ENCODE measurements at places on chromosomes 2 and 18. TPM values are rescaled to one million over a fixed set of nuclear protein-coding genes. Genes with fewer than 3 reads are reported as not detected.

DNA sequence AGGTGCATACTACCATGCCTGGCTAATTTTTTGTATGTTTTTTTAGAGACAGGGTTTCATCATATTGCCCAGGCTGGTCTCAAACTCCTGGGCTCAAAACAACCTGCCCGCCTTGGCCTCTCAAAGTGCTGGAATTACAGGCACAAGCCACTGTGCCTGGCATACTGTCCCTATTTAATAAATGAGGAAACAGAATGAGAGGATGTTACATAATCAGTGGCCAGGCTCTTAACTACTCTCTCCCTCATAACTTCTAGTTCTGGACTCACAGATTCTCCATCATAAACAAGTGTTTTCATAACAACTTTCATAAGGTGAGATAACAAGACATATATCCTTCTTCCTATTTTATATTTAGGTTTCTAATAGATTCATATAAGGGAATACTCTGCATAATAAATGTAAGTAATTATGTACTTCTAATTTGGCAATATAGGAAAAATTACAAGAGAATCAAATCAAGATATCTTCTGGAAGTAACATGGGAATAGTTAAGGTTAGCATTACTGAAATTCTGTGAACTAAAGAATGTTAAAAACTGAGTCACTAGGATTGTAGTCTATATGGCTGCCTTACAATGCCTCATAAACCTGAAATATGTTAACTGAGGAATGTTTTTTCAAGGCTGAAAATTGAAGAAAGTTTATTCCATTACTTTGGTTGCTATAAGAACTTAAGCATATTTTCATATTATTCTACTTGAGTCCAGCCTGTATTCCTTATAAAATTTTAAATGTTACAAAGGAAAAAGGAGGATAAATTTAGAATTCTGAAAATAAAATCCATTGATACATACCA, 71.3 kb downstream of the SLC25A12 start:
- peaks cover 46% of the 10 kb centered on the region for H3K36me3 ChIP-seq
- DNase-seq: no peak
- H3K27ac ChIP-seq: no peak overlapping the region
- H3K4me1 ChIP-seq: no peaks in the 10 kb centered on the region
- H3K27me3 ChIP-seq: no peaks in the 10 kb centered on the region
- no peak overlapping the region for H3K4me3 ChIP-seq

- H3K4me3 ChIP-seq: no peak overlapping the region
- H3K4me1 ChIP-seq: peaks cover 53% of the 10 kb centered on the region
- H3K27me3 ChIP-seq: no peaks in the 10 kb centered on the region
- H3K27ac ChIP-seq: peak overlapping the region; percentile 18
- H3K36me3 ChIP-seq: no peaks in the 10 kb centered on the region
Observed at GRCh38 chr2:74576211-74576862, 21.8 kb downstream of the DOK1 start.

DNA sequence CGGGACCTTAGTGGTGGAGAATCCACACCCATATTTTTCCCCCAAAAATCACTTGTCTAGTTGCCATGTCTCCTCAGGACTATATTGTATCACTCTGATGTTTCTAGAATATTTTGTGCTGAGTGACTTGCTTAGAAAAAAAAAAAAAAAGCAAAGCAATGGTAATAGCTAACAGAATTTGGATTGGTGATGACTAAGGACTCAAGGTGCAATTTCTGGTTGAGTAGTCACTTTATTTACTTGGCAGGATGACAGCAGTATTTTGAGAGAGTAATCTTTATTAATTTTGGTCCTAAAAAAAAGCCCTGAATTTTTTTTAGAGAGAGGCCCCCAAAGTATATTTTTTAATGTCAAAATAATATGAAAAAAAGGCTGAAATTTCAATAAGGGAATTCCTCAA, 32.8 kb upstream of the MYO3B start:
- H3K36me3 ChIP-seq: no peaks in the 10 kb centered on the region
- no peak for DNase-seq
- H3K4me3 ChIP-seq: no peak overlapping the region
- H3K27ac ChIP-seq: no peak overlapping the region
- no peaks in the 10 kb centered on the region for H3K27me3 ChIP-seq

DNA sequence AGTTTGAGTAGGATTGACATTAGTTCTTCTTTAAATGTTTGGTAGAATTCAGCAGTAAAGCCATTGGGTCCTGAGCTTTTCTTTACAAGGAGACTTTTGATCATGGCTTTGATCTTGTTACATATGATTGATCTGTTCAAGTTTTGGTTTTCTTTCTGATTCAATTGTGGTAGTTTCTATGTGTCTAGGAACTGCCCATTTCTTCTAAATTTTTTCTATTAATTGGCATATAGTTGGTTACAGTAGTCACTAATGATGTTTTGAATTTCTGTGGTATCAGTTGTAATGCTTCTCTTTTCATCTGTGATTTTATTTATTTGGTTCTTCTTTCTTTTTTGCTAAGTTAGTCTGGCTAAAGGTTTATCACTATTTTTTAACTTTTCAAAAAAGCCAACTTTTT, 73.3 kb upstream of the DLGAP1 start:
- H3K27ac ChIP-seq: no peak overlapping the region
- H3K4me1 ChIP-seq: no peaks in the 10 kb centered on the region
- DNase-seq: no peak

GRCh38 chr18:45334191-45334590, 281.1 kb upstream of the SLC14A2 start:
- H3K27ac ChIP-seq: no peak overlapping the region
- no peaks in the 10 kb centered on the region for H3K36me3 ChIP-seq
- no peaks in the 10 kb centered on the region for H3K27me3 ChIP-seq
- no peak overlapping the region for H3K4me3 ChIP-seq

- peaks cover 36% of the 10 kb centered on the region for H3K4me1 ChIP-seq
- peak overlapping the region; percentile 92 for H3K27ac ChIP-seq
- H3K36me3 ChIP-seq: no peaks in the 10 kb centered on the region
- peak; percentile 91 for DNase-seq
Observed at GRCh38 chr2:96760986-96761832, 507 bp downstream of the CNNM4 start.

Gene SGPP2
- 0.67 TPM for polyA plus RNA-seq

DNA sequence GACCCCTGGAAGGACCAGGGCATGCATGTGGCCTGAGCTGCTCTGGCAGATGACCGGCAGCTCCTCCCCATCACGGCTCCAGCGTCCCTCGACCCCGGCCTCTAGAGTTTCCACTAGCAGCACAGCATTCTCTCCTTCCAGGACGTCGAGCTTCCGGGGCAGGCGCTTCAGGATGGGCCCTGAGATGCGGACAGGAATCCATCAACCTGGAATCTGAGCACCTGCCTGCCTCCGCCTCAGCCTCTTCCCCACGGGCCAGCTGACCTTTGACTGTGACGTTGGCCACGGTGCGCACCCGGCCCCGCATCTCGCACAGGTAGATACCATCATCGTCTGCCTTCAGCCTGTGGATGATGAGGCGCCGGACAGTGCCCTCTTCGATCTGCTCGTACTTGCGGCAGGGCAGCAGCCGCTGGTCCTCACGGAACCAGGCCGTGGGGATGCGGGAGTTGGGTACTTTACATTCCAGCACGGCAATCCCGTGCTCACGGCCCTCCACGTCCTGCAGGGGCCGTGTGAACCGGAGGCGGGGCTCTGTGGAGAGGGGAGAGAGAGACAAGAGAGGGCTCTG, 3.5 kb downstream of the OBSL1 start:
- H3K36me3 ChIP-seq: no peaks in the 10 kb centered on the region
- no peak overlapping the region for H3K4me3 ChIP-seq
- peaks cover 21% of the 10 kb centered on the region for H3K4me1 ChIP-seq
- H3K27me3 ChIP-seq: peaks cover 29% of the 10 kb centered on the region
- DNase-seq: no peak

Gene PLA2R1
- polyA plus RNA-seq: 1.3 TPM

- no peak overlapping the region for H3K4me3 ChIP-seq
- no peaks in the 10 kb centered on the region for H3K36me3 ChIP-seq
- H3K27ac ChIP-seq: no peak overlapping the region
- no peaks in the 10 kb centered on the region for H3K27me3 ChIP-seq
- H3K4me1 ChIP-seq: peaks cover 24% of the 10 kb centered on the region
Observed at GRCh38 chr2:53740170-53740569, 27.4 kb upstream of the CHAC2 start.

DNA sequence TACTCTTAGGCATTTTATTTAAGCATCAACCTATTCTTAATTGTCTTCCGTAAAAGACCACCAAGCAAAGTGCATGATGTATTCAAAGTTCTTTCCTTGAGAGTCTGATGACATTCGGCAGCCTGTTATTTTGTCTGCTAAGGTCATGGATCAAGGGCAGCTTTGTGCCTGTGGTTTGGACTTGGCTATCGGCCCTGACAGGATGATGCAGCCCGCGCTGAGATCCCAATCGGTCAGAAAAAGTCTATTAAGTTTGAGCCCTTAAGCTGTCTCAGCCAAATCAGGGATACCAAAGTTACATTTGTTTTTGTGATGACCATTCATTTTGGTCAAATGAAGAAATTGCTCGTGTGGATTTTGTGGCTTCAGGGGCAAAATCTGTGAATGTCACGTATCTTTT, 718.9 kb upstream of the FANCL start:
- H3K36me3 ChIP-seq: no peaks in the 10 kb centered on the region
- no peak overlapping the region for H3K4me3 ChIP-seq
- no peak for DNase-seq
- H3K27me3 ChIP-seq: no peaks in the 10 kb centered on the region

GRCh38 chr18:42459873-42460272, 504.8 kb downstream of the PIK3C3 start:
- H3K27ac ChIP-seq: no peak overlapping the region
- H3K36me3 ChIP-seq: no peaks in the 10 kb centered on the region
- no peak for DNase-seq
- no peak overlapping the region for H3K4me3 ChIP-seq
- H3K27me3 ChIP-seq: no peaks in the 10 kb centered on the region

DNA sequence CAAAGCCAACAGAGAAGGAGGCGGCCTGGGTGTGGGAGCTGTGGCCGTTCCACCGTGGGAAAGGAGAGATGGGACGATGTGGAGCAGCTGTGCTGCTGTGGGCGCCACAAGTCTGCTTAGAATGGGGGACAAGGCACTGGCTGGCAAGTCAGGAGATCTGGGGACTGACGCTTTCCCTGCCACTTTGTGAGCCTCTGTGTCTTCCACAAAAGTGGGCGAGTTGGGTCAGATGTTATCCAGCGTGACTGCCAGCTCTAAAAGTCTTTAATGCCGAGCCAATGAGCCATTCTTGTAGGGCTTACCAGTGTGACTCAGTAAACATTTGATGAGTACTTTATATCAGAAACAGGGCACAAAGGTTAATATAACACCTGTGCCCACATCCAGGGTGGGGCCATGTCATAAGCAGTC, 113.6 kb upstream of the MGAT5 start:
- H3K4me1 ChIP-seq: peaks cover 70% of the 10 kb centered on the region
- DNase-seq: no peak
- H3K27me3 ChIP-seq: no peaks in the 10 kb centered on the region
- H3K4me3 ChIP-seq: no peak overlapping the region

Gene SLC9A4
- polyA plus RNA-seq: not detected

DNA sequence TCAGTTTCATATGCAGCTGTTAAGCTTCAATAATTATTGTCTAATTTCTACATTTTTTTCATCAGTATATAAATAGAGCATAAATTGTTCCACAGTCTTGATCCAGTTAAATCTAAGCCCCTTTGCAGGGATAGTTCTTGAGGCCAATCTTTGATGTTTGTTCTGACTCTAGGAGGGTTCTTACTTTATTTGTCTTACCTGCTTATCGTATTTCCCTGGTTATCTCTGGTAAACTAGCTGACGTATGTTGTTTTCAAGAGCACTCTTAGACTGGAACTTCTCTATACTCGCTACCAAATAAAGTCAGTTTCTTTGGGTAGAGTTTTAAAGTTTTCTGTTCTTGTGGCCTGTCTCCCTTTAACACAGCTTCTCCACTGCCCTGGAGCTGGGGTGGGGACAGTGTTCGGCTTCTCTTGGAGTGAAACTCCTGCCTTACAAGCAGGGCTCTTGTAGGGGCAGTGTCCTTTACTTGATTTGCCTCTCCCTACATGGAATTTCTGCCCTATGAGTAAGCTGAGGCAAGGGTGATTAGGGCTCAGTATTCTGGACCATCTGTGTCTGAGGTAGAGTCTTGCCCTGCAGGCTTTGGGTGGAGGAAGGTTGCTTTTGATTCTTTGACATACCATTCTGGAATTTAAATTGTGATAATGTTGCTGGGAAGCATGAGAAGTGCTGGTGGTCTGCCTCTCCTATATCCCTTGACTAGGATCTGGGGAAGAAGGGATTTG, 90.3 kb downstream of the PTPN4 start:
- peaks cover 13% of the 10 kb centered on the region for H3K36me3 ChIP-seq
- no peaks in the 10 kb centered on the region for H3K27me3 ChIP-seq
- DNase-seq: no peak

- H3K4me1 ChIP-seq: peaks cover 37% of the 10 kb centered on the region
- no peak for DNase-seq
- no peaks in the 10 kb centered on the region for H3K36me3 ChIP-seq
- no peaks in the 10 kb centered on the region for H3K27me3 ChIP-seq
- H3K4me3 ChIP-seq: no peak overlapping the region
Observed at GRCh38 chr2:157899125-157899839, 23.2 kb upstream of the ACVR1 start.

DNA sequence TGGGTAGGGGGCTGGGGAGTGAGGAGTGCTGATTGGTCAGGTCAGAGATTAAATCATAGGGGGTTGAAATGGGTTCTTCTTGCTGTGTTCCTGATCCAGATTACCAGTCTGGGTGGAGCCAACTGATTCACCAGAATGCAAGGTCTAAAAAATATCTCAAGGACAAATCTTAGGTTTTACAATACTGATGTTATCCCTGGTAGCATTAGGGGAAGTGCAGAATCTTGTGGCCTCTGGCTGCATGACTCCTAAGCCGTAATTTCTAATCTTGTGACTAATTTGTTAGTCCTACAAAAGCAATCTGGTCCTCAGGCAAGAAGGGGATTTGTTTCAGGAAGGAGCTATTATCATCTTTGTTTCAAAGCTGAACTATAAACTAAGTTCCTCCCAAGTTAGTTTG, 289.2 kb upstream of the KYNU start:
- H3K4me3 ChIP-seq: no peak overlapping the region
- no peak for DNase-seq
- H3K36me3 ChIP-seq: no peaks in the 10 kb centered on the region
- no peaks in the 10 kb centered on the region for H3K4me1 ChIP-seq
- no peak overlapping the region for H3K27ac ChIP-seq

Gene PTCD3
- 34.8 TPM for polyA plus RNA-seq

GRCh38 chr2:240320204-240320993, 115.1 kb upstream of the GPC1 start:
- no peak for DNase-seq
- H3K36me3 ChIP-seq: no peaks in the 10 kb centered on the region
- H3K4me1 ChIP-seq: peaks cover 5% of the 10 kb centered on the region
- no peak overlapping the region for H3K4me3 ChIP-seq
- H3K27me3 ChIP-seq: no peaks in the 10 kb centered on the region

Gene SP140
- polyA plus RNA-seq: 61.5 TPM

- H3K4me3 ChIP-seq: no peak overlapping the region
- DNase-seq: no peak
- no peaks in the 10 kb centered on the region for H3K36me3 ChIP-seq
- no peaks in the 10 kb centered on the region for H3K27me3 ChIP-seq
Observed at GRCh38 chr18:46069524-46069923, 2.5 kb downstream of the PSTPIP2 start.

- no peaks in the 10 kb centered on the region for H3K27me3 ChIP-seq
- peaks cover 86% of the 10 kb centered on the region for H3K4me1 ChIP-seq
- no peak overlapping the region for H3K27ac ChIP-seq
Observed at GRCh38 chr2:134319596-134320254, 65.9 kb downstream of the MGAT5 start.

- no peak overlapping the region for H3K27ac ChIP-seq
- H3K27me3 ChIP-seq: no peaks in the 10 kb centered on the region
- H3K4me1 ChIP-seq: no peaks in the 10 kb centered on the region
- no peaks in the 10 kb centered on the region for H3K36me3 ChIP-seq
- no peak for DNase-seq
Observed at GRCh38 chr2:214377286-214377624, 33.6 kb upstream of the VWC2L start.

Gene TRABD2A
- 8.6 TPM for polyA plus RNA-seq

Gene TMEM37
- 12.4 TPM for polyA plus RNA-seq
